ENCODE measurements at places on chromosomes 2 and 18.

DNA sequence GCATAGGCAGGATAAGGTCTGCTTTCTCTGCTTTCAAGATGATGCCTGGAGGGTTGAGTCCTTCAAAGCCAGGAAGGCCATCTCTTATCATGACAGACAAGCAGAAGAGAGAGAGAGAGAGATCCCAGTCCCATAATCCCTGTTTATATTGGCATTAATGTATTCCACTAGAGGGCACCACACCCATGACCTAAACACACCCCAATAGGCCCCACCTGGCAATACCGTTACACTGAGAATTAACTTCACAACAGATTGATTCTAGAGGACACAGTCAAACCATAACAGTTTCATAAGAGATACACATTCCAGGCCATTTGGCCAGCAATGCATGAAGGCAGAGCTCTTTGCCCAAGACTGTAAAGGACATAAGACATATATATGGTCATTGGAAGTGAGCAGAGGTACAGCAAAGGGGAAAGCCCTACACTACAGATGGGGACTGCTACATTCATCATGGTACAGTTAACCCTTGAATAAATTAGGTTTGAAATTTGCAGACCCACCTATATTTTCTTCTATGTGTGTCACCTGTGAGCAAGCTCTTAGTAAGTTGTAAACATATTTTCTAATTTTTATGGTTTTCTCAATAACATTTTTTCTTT lies 1516.1 kb downstream of the RPIA start:
- no peak for DNase-seq

GRCh38 chr18:50405582-50406271 lies 30.9 kb downstream of the SKA1 start:
- no peak for DNase-seq

- no peak for DNase-seq
These were observed 6.1 kb upstream of the PAX3 start for GRCh38 chr2:222304737-222305515.

DNA sequence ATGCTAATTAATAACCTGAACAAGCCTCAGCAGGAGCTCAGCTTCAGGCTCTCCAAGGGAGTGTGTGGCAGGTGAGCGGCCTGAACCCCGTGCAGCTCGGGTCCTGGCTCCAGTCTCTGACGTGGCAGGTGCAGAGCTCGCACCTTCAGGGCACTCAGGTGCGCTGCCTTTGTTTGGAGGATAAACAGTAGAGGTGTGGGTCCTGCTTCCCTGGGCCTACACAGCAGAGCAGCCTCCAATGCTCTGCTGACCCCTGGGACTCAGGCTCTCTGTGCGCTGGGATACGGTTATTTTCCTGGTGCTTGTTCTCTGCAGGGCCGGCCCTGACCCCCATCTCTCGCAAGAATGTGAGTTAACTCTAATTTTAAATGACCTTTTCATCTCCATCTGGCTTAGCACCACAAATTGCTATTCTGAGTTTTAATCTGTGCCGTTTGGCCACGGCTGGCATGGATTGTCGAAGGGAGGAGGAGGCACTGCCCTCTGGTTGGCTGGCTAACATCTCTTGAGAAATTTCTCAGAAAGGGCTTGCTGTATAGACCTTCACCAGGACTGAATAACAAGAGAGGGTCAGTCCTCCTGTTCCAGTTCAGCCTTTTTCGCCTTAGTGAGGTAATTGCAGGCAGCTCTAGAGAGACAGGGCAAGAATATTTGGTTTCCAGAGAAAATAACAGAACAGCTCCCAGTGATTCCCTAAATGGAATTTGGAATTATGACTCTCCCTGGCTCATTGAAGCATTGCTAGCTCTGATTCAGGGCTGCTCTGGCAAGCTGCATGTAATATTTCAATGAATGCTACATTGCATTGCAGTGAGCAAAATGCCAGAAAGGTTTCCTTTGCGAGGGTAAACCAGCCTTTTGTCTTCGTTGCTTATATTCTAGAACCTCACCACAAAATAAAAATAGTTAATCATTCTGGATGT lies 161.8 kb downstream of the DCDC2C start:
- DNase-seq = no peak

- DNase-seq = peak; percentile 59
These were observed 64.0 kb upstream of the CABLES1 start for GRCh38 chr18:23071285-23071684.

- DNase-seq = no peak
These were observed 502.2 kb downstream of the NRXN1 start for GRCh38 chr2:50529600-50530218.

DNA sequence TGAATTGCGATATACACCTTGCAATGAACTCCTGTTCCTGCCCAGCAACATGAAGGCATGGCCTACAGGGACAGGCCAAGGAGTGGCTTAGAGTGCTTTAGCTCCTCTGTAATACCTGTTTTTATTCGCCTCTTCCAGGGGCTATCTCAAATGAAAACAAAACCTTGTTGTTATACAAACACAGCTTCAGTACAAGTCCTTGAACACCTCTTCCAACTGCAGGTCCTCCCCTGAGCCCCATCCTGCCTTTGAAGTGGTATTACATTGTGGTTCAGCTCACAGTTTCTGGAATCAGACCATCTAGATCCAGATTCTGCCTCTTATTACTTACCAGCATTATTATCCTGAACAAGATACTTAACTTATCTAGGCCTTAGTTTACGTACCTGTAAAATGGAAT lies 83.0 kb upstream of the HNRNPA3 start:
- no peak for DNase-seq

Measured in stimulated activated CD4-positive, alpha-beta T cell treated with anti-CD3 and anti-CD28 coated beads, TNF-alpha, amount 100 ng/mL, for 48 hours (primary cell).